Activated CD4-positive, alpha-beta T cell treated with anti-CD3 and anti-CD28 coated beads for 48 hours (primary cell): ENCODE measurements at places on chromosomes 3 and 15.

DNA sequence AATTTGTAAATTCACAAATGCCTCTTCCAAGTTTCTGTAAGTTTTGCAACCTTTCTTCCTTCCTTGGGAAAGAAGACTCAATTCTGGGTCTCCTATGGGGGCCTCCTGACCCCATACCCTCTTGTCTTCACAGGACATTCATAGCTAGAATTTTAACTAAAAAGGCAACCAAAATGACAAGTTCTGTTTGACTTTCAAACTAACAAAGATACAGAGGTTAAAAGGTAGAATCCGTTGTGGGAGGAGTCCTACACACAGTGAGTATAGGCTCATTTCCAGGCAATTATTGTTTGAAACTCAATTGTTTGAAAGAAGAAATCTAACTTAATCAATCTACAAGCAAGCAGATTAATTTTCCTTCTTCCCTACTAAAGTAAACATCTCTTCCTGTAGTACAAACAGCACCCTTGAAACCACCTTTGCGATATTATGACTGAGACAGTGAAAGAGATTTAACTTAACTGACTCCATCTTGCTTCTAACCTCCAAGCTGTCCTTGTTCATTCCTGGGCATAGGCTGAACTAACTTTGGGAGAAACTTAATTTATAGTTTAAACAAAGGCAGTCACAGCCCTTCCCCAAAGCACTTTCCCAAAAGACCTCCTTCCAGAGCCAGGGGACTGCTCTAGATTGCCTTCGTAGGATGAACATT lies 14.4 kb upstream of the TNFSF10 start:
- no peak for DNase-seq

- no peak for DNase-seq
Observed at GRCh38 chr3:29128001-29128400, 152.9 kb upstream of the RBMS3 start.

- no peak for DNase-seq
Observed at GRCh38 chr15:58862326-58862725, 71.2 kb downstream of the SLTM start.

DNA sequence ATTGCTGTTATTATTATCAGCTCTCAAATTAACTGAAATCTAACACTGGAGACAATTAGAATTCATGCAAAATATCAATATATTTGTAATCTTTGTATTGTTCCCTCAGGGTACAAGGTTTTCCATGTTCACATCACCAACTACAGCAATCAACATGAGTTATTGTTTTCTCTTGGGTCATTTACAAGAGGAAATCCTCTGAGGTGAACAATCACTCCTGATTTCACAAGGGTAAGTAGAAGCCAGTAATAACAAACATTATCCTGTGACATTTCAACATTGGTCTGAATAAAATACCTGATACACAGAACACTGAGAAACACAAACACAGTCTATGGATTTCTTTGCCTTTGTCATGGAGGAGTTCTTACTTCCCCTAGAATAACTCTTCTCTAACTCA lies 174.0 kb downstream of the SUCNR1 start:
- no peak for DNase-seq

GRCh38 chr3:11246663-11246970 lies 25.6 kb upstream of the ATG7 start:
- DNase-seq: no peak

GRCh38 chr15:55353025-55353424 lies 34.0 kb downstream of the PIGB start:
- no peak for DNase-seq

- no peak for DNase-seq
Observed at GRCh38 chr15:81152339-81152738, 18.3 kb downstream of the CFAP161 start.

GRCh38 chr3:98796334-98796733 lies 33.2 kb downstream of the ST3GAL6 start:
- DNase-seq: no peak

- no peak for DNase-seq
Observed at GRCh38 chr3:68648494-68648893, 283.9 kb downstream of the TAFA4 start.

DNA sequence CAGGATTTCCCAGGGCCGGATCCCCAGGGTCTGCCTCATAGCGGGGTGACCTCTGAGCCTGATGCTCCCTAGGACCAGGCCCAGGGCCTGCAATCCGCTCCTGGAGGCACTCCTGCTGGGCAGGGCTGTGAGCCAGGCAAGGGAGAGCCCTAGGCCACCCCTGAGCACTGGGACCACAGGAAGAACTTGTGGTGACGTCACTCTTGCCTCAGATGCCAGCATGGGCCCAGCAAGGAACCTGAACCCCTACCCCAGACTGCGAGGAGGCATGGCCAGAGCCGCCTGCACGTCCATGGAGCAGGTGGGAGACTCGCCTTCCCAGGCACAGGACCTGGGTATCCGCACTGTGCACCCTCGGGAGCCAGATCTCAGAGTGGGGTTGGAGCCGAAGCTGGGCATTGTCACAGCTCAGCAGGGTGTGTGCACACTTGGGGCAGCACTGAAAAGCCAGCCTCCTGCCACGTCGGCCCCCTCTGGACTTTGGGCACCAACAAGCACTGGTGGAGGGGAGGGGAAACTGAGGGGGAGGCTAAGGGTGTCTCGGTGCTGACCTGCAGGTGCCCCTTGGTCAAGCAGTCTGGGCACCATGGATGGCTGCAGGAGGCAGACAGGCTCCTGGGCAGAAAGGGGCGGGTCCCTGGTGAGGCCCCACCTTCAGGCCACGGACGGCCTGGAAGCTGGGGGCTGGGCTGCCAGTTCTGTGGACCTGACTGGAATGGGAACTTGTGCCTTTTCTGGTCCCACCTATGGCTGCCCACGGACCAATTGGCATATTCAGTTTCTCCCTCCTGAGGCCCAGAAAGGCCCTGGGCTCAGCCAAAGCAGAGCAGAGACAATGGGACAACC lies 49.3 kb downstream of the SLC6A20 start:
- DNase-seq: no peak

DNA sequence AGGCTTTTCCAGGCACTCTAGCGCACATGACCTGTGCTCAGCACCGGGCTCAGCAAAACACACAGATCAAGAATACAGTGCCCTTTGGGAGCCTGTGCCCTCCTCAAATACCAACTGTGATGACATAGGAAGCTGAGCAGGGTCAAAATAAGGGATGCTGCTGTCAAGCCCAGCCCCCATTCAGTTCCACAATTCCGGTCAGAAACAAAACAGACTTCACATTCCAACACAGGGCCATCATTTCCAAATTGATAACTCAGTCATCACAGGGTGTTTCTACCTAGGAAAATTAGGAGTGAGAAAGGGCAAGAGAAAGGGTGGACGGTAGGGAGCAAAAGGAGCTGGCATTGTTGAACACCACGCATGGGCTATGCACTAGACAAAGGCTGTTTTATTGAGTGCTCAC lies 158.4 kb upstream of the CCDC54 start:
- no peak for DNase-seq

- DNase-seq: no peak
Observed at GRCh38 chr3:20105513-20106280, 65.5 kb downstream of the KAT2B start.

- DNase-seq: peak; percentile 48
Observed at GRCh38 chr15:64622410-64623260, 152.8 kb downstream of the RBPMS2 start.

- no peak for DNase-seq
Observed at GRCh38 chr15:55518641-55519040, 10.6 kb upstream of the DNAAF4 start.

DNA sequence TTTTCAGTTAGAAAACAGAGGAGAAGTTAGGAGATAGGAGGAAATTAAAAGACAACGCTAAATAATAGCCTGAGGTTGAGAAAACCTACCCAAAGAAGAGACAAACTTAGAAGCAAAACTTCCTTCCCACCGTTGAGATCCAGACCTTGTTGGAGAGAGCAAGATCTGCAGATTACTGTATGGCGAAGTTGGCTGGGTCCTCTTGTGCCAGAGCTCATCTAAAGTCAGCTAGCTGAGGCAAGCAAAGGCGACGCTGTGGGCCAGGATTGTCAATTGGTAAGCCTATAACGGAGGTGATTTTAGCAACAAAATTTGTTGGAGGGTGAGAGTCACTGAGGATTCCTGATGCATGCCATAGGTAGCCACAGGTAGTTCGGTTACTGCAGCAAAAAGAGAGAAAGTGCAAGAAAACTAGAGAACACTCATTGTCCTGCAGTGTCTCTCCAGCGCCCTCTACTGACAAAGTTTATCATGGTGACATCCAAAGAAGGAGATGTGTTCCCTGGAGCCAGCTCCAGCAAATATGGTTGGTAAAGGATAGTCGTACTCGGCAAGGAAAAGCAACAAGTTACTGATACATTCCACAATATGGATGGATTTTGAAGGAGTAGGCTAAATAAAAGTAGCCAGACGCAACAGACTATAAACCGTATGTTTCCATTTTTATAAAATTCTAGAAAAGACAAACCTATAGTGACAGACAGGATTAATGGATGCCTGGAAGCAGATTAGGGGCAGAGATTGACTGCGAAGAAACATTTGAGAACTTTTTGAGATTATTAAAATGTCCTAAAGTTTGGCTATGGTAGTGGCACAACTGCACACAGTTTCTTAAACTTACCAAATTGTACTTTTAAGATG lies 9.8 kb upstream of the OR5K4 start:
- peak; percentile 48 for DNase-seq

DNA sequence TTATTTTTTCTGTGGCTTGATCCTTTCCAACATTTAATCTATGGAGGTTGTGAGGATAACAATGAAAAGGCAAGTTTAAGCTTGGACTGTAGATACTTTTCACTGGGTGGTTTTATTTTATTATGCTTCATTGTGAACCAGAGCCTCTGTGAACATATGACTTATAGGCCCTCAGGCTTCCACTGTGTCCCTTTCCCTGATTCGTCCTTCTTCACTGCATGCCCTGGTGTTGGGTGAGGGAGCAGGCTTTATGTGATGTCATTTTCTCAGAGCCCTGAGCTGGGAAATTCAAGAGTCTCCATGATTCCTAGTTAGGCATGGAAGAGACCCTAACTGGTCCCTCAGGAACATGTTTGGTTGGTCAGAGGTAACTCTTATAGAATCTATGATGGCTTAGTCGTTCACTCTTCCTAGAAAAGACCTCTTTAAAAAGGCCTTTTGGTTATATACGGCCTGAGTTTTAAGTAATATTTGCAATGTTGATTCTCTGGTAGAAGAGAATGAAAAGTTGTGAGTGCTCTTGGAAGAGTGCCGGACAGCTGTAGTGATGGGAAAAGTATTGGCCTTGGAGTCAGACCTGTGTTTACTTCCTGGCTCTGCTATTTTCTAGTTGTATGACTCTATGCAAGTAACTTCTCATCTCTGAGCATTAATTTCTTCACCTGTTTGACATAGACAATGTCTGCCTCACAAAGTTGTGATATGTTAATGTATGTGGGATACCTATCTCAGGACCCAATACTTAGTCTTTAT lies 168.4 kb downstream of the LPP start:
- no peak for DNase-seq

DNA sequence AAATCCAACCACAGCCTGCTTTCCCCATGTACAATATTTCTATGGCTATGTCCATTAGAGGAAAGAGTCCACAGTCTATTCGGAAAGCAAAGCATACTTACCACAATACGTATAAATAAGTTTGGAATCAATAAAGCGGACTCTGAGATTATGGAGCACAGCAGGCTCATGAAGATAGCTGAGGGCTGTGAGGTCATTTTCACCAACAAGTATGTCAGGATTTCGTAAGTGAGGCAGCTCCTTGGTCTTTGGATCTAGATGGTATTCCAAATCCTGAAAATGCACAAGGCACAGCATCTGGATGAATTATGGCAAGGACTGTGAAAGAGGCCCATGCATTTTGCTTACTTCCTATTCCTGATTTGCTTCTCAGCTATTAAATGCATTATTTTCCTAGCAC lies 100.4 kb downstream of the MYO5A start:
- no peak for DNase-seq

DNA sequence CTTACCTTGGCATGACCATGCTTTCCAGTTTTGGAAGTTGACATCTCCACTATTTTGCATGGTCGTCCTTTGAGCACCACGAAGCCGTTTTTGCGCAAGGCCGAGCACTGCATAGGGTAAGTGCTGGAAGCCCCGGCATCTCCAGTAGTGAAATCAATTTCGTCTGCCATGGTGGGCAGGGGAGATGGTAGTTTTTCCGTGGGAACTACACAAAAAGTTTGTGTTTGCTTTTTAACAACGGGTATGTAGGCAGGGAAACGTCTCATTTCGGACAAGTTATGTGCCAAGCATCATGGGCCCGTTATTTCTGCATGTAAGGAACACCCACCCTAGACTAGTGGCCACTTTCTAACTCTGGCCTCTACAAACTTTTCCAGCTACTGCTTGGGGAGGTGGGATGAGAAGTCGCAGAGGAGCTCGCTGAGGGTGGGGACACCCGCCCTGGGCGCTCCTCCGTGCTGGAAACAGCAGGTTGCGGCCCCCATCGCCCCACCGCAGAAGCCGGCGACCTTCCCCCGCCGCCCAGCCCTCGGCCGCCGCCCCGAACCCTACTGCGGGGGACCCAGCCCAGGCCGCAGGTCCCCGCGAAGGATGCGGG lies 701 bp downstream of the EIF5A2 start:
- peak; percentile 5 for DNase-seq

DNA sequence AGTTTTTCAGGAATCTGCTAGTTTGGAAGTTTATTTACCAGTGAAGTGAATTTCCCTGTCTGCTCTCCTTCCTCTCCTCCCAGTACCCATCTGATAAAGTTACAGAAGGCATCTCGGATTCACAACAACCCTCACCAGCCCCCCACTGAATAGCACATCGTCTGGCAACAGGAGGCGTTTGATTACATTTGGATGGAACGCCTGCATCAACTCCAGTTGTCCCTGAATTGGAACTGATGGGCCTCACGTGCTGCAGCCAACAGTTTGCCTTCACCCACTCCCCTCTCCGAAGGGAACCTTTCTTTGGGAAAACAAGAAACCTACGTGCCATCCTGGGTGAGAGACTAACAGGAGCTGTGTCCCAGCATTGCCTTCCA lies 59.5 kb upstream of the BCL6 start:
- DNase-seq: no peak

- no peak for DNase-seq
Observed at GRCh38 chr3:38141952-38142273, 3.5 kb downstream of the MYD88 start.

DNA sequence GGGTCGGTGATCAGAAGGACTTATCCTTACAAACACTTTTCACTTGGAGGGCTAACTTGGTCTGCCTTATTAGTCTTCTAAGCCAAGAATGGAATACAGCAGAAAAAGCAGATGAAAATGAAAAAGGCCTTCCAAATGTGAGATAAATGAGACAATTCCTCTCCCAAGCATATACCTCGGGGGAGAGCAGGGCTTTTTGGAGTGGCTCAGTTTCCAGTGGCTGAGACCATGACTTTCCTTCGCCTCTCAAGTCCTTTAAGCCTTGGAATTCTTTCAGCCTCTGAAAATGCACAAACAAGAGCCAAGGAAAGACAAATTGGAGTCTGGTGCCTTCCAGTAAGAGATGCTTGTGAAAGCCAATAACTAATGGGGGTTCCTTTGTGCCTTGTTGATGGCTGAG lies 130.9 kb downstream of the DTWD1 start:
- DNase-seq: no peak
